ENCODE measurements at places on chromosomes 6 and 20.

GRCh38 chr6:86888301-86888700 is 49.0 kb upstream of the HTR1E start:
- no peak for DNase-seq

- DNase-seq: no peak
Measured at GRCh38 chr6:90144396-90144795, 152.2 kb downstream of the BACH2 start.

- DNase-seq: no peak
Measured at GRCh38 chr6:30769853-30770524, 25.6 kb upstream of the IER3 start.

DNA sequence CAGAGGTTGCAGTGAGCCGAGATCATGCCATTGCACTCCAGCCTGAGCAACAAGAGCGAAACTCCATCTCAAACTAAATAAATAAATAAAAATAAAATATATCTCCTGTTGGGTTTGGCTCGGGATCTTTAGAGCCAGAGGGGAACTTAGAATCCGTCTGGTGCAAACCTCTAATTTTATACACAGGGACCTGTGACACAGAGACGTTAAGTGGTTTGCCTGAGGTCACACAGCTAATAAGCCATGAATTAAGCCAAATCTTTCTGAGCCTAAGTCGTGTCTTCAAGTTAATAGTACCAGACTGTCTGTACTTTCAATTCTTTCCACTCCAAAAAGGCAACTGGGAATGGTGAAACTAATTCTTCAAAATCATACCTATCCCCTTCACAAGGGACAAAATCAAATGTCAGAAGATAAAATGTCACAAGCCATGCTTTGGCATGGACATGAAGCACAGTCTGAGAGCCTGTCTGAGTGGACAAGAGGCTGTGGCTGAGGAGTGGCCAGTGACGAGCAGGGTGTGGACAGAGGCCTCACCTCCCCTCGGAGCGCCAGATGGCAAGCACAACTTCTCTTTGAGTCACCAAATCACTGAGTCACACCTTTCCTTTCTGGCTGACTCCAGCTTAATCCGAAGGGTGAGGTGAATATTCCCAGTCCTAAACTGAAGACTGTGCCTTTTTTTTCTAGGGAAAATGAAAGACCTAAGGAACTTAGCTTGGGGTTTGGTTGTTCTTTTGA is 177.4 kb downstream of the TFAP2A start:
- no peak for DNase-seq

DNA sequence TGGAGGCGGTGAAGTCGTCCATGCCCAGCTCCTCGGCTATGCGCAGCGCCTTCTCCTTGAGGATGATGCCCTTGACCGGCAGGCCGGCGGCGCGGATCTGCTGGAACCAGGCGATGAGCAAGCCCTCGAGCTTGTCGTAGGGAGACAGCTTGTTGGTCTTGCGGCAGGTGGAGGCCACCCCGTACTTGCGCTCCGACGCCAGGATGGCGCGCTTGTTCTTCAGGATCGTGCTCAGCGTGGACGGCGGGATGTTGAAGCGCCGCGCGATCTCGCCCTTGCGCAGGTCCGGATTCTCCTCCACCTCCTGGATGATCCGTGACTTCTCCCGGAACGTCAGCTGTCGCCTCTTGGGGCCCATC is 435 bp downstream of the CENPB start:
- no peak for DNase-seq

DNA sequence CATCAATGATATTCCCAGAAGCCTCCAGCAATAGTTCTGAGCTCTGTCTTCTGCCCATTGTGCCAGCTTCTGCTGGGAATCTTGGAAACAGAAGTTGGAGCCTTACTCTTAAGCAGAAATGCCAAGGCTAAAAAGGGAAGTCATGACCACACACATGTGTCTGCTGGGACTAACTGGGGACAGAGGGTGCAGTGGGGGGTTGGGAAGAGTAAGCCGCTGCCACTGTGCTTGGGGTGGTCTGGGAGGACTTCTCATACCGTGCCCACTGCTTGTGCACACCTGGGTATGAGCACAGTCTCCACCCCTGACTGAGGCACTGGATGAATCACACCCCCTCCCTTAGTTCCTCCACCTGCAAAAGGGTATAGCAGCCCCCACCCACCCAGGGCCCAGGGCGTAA is 90.7 kb downstream of the CDC5L start:
- DNase-seq: no peak

DNA sequence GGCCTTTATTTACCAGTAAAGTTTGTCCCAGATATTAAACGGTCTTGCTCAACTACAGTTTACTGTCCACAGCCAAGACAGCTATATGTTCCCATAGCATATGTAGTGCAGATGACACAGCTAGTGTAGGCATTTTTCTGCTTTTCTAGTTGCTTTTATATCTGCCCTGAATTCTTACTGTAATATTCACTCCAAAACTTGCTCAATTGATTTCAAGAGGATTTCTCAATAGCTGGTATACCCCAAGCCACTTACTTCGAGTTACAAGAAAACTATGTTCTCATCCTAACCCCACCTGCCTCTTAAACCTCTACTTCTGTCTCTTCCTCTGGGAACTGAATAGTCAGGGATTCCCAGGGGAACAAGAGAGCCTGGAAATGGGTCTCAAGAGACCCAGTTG is 18.9 kb upstream of the ROS1 start:
- DNase-seq: no peak

- DNase-seq: no peak
Measured at GRCh38 chr20:17856024-17856564, 112.5 kb downstream of the SNX5 start.

GRCh38 chr6:122609881-122610689 is at the start of gene PKIB:
PKIB (plus strand) TSS chr6:122610405; CDS start chr6:122717795, 107,390 bp downstream.
- peak; percentile 37 for DNase-seq

GRCh38 chr6:155409391-155409790 is 46.2 kb downstream of the NOX3 start:
- DNase-seq: no peak

GRCh38 chr6:169665289-169665688 is 36.5 kb downstream of the WDR27 start:
- no peak for DNase-seq

GRCh38 chr20:49508435-49509199 is 26.1 kb upstream of the KCNB1 start:
- peak; percentile 5 for DNase-seq

DNA sequence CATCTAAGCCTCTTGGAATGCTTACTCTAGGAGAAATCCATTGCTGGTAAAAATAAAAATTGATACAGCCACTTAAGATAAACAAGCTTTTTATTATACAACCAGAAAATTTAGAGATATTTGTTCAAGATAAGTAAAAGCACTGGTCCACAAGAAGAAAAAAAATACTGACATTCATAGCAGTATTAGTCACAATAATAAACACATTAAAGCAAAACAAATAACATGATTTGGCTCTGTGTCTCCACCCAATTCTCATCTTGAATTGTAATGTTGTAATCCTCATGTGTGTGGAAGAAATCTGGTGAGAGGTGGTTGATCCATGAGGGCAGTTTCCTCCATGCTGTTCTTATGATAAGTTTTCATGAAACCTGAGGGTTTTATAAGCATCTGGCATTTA is 1093.5 kb upstream of the ADGRB3 start:
- DNase-seq: no peak

DNA sequence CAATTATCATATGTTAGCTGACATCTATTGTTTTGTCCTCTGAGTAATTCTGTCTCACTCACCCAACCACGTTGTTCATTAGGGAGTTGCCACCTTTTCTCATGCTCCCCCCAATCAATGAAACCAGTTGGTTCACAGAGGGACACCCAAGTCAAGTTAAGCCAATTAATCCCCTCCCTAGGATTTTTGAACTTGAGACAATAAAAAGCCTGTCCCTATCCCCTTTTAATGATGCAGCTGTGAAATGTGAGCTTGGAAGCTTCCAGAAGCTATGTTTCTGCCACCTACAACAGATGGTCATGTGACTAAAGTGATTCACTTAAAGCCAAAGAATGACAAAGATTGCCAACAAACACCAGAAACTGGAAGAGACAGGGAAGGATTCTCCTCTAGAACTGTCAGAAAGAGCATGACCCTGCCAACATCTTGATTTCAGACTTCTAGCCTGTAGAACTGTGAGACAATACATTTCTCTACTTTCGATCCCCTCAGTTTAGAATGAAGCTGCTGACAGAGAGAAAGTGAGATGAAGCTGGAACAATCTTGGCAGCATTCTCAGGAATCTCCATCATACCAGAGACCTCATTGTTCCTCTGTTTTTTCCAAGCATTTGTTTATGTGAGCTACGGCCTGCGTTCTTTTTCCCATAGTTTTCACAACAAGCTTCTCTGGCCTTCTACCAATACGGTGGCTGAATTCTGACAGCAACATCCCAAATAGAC is 57.8 kb upstream of the TPD52L1 start:
- no peak for DNase-seq

DNA sequence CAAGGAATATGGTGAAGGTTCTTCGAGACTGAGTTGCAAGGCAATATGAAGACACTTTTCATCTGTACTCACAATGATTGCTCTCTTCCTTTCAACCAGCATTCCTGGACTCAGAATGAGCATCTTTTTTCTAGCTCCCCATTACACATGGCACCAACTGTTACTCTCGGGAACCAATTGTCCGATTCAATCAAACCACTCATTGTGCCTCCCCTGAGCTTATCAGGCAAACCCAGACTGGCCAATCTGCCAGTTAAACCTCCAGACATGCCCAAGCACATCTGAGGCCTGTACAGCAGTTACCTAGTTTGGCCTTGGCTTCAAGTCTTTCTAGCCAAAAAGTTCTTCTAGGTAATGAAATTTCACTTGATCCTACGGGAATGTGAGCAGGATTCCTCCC is 164.1 kb downstream of the ID4 start:
- DNase-seq: no peak

GRCh38 chr6:120965814-120966213 is 368.5 kb downstream of the TBC1D32 start:
- no peak for DNase-seq

DNA sequence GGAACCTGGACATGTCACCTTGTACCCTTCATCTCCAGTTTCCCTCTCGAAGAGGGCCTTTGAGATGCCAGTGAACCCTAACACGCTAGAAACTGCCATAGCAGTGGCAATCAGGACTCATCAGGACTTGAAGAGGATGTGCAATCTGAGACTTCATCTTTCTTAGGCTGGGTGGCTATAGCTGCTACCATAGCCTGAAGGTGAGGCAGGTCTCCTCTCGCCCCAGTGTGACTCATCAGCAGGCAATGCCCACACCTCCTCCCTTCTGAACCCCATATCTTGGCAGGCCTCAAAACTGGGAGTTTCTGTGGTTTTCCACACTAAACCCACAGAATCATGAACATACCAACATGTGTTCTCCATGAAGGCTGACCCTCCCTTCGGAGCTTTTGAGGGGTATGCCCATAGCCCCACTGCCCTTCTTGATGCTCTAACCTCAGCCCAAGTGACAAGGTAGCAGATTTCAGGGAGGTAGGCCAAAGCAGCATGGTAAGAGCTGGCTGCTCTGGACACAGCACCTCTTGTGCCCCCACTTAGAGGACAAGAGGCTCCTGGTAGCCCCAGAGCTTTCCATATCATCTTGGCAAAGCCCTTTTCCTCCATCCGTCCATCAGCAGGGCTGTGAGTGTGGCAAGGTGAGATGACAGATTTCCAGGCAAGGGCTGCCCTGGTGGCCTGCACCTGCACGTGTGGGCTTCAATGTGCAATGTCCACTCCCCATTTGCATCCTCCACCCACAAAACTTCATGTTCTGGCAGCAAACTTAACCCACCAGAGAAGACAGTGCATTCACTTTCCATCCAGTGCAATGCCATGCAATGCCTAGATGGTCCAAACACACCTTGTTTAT is 2.6 kb downstream of the BLCAP start:
- no peak for DNase-seq

GRCh38 chr6:162203287-162203686 is 524.3 kb downstream of the PRKN start:
- no peak for DNase-seq

GRCh38 chr20:62771396-62772102 is 24.7 kb upstream of the MRGBP start:
- no peak for DNase-seq

- DNase-seq: no peak
Measured at GRCh38 chr6:147283460-147283859, 79.2 kb downstream of the STXBP5 start.

GRCh38 chr6:132865364-132865763 is 51.0 kb downstream of the RPS12 start:
- no peak for DNase-seq

DNA sequence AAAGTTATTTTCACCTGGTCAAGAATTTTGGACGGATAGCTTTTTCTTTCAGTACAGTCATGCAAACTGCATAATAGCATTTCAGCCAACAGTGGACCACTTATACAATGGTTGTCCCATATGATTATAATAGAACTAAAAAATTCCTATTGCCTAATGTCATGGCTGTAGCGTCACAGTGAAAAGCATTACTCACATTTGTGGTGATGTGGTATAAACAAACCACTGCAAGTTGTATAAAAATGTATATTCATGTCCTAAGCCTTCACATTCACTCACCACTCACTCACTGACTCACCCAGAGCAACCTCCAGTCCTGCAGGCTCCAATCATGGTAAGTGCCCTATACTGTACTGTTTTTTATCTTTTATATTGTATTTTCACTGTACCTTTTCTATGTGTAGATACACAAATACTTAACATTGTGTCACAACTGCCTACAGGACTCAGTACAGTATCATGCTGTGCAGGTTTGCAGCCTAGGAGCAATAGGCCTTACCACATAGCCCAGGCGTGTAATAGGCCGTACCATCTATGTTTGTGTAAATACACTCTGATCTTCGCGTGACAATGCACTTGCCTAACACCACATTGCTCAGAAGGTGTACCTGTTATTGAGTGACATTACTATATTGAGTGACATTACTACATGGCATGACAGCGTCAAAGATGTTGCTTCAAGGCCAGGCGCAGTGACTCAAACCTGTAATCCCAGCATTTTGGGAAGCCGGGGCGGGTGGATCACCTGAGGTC is 17.9 kb downstream of the ABHD12 start:
- no peak for DNase-seq

DNA sequence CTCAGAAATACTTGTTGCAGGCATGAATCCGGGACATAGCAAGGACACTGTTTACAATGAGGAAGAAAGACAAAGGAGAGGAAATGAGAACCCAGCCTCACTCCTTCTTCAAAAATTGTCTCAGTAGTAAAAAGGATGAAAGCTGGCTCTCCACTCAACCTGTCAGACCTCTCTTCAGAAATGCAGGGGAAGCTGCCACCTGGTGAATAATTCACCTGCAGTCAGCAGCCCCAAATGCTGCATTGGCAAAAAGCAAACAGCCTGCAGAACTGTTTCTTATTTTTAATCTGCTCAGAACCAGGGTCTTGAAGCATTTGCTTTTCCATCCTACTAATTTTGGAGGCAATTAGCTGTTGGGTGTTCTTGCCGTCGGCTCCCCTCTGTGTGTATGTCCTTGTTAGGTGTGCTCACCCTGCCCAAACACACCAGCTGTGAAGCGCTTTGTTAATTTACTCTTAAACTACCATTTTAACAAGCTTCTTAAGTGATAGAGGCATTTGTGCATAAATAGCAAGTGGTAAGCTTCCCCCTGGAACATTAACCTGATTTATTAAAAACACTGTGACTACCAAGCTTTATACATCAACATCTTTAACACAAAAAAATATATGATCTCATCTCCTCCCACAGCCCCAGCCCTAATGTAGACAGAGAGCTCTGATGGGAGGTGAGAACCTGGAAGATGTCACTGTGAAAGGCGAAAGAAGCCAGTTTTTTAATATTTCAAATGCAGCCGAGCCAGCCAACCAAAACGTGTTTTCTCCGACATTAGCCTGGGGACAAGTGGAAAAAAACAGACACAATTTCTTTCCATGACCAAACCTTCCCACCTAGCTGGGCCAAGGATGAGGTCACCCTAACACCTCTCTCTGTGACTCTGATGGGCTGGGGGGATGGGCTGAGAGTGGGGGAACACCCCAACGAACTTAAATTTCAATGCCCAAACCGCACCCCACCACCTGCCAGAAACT is 451.0 kb upstream of the SULF2 start:
- no peak for DNase-seq

- no peak for DNase-seq
Measured at GRCh38 chr6:168718821-168719475, 278.0 kb downstream of the SMOC2 start.

Data from NCI-H2081 treated with DMSO at 0.1 percent for 48 hours (cell line).